ENCODE measurements at places on chromosomes 2 and 18.
A peak's percentile ranks its signal among the peaks of the same experiment; 100 is the strongest.

DNA sequence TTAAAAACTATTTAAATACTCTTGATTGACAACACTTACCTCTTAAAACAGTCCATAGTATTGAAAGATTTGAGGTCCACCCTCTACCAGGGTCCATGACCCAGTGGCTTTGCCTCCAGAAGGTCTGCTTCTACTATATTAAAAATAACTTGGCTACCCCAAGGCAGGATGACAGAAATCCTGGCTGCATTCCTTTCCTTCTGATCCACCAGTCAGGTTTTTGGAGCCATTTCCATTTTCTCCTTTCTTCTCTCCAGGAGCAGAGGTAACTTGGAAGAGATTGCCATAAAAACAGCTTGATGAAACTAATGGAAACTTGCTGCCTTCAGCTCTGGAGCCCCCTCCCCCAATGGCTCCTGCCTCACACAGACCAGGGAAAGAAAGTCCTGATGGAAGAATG lies 2.6 kb upstream of the FAM171B start:
- no peak for ATAC-seq

GRCh38 chr2:100228415-100228814 lies 86.0 kb upstream of the AFF3 start:
- ATAC-seq, result no peak

DNA sequence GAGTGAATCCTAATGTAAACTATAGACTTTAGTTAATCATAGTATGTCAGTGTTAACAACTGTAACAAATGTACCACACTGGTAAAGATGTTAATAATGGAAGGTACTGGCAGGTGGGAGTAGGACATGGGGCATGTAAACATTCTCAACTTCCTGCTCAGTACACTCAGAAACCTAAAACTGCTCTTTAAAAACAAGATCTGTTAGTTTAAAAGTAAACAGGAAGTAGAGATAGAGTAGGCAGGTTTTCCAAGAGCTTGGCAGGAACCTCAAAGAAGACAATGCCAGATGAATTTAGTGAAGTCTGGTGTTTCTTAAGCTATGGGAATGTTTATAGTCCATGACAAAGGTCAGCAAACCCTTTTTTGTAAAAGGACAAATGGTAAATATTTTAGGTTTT lies 46.6 kb downstream of the CCDC138 start:
- no peak for ATAC-seq

DNA sequence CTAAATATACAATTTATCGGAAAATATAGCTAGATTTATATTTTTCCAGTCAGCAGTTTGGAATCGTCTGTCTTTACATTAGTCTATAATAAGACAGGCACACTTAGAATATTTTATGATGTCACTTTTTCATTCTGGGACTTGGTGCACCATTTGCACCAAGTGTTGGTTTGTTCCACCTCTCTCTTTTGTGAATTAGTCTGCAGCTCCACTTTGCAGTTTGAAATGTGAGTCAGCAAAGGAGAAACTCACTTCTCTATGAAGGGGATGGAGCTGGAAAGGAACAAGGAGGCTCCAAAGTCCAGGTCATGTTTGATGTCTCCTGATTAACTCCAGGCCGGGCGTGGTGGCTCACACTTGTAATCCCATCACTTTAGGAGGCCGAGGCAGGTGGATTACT lies 63.8 kb upstream of the RTN4 start:
- ATAC-seq, result no peak

DNA sequence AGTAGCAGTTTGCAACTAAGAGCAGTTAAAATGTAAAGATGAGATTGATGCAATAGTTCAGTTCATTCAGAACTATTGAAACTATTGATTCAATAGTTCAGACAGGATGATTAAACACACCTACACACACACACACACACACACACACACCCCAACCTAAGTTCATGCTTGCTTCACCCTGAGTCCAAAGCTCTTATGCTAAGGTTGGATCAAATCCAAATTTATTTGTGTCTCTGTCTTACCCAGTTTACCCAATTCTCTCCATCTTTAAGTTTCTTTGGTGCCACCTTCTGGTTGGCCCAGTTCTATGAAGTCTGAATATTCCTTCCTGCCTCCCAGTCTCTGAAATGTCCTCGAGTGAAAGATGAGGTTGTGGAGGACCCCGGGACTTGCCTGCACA lies 5.1 kb downstream of the SERPINB8 start:
- ATAC-seq, result no peak

DNA sequence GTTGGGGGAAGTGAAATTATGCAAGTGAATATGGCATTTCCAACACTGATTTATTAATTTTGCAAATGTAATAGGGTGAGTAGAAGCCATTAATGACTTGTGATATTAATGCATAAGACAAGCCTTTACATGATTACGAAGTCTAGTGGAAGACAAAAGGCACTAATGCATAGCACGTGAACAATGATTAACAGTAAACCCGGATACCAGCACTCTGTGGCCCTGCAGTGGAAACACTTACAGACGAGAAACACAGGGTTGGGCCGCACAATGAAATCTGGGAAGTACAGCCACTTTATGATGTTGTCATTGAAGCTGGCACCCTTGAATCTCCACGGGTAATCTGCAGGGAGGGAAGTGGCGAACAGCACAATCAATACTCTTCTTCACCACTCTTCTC lies 233.4 kb downstream of the NAPG start:
- ATAC-seq, result no peak

DNA sequence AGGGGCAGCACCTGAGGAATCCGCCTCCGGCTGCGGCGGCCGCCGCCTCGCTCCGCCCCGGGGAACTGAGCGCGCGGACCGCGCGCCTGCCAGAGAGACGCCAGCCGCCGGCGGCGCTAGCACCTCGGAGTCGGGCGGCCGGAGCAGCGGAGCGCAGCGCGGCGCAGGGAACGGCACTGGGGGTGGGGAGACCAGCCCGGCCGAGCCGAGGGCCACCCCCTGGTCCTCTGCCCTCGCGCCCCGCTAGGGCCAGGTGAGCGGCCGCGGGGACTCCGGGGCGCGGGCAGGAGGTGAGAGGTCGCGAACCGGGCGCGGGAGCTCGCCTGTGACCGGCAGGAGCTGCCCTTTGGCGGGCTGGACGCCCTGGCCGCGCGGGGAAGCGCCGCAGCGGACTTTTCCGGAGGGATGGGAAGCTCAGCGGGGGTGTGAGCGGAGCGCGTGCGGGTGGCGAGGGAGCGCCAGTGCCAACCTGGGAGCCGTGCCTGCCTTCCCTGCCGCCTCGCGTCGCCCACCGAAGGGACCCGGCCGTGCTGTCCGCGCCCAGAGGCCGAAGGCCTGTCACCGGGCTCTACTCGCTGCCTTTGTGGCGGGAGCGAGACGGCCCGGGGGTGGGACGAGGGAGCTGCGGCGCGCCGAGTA lies at the start of gene GREB1L:
TSS of gene GREB1L (plus strand) at position 92 of the 639 bp plus-strand sequence. CDS start 141,287 bp downstream, outside the sequence.
- peak; percentile 92 for ATAC-seq

- peak; percentile 65 for ATAC-seq
Measured at GRCh38 chr18:8139891-8140406, 469.3 kb upstream of the RAB12 start.

DNA sequence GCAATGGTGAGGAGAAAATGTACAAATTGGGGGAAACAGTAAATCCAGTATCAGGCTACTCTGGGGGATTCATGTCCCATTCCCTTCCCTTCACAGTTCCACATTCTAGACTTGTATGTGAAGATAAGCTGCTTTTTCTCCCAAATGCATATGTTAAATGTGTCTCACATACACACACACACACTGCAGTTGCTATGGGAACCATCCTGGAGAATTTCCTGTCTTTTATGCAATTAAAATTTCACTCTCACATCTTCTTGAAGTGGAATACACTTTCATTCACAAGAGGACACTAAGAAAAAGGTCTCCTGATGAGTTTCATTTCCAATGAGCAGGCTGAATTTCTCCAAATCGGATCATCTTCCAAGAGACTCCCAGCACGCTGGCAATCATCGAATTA lies 366.0 kb downstream of the LRATD1 start:
- no peak for ATAC-seq

GRCh38 chr2:105768961-105769452 lies 24.3 kb downstream of the NCK2 start:
- ATAC-seq, result no peak

GRCh38 chr2:198135481-198135934 lies 331.1 kb downstream of the PLCL1 start:
- no peak for ATAC-seq

Data from gastroesophageal sphincter (tissue), 4 donors.